GM23248 (cell line): ENCODE measurements at places on chromosomes 2 and 18.

DNA sequence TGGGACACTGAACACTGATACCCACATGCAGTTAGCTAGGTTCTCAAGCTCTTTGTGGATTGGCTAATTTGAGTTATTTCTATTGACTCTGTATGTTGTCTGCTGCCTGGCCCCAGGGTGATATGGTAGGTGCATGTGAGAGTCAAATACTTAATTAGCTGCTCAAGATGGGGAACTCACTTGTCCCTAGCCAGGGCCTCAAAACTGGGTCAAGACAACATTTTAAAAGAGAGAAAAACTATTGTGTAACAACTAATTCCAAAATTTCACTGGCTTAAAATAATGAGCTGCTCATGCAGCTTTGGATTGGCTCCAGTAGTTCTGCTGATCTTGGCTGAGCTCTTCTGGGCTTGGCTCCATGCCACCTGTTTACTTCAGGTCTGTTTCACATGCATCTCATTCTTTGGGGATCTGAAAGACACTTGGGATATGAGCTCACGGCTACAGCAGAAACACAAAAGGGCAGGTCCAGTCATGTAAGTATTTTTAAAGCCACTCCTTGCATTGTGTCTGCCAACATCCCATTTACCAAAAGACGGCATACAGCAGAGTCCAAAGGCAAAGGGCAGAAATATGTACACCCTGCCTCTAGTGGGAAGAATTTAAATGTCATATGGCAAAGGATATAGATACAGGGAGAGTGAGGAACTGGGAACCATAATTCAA, 716.8 kb downstream of the SUCLG1 start:
- peak; percentile 19 for DNase-seq
- no peaks in the 10 kb centered on the region for H3K36me3 ChIP-seq
- no peaks in the 10 kb centered on the region for H3K4me1 ChIP-seq
- H3K4me3 ChIP-seq, result no peak overlapping the region
- no peak overlapping the region for H3K27ac ChIP-seq

DNA sequence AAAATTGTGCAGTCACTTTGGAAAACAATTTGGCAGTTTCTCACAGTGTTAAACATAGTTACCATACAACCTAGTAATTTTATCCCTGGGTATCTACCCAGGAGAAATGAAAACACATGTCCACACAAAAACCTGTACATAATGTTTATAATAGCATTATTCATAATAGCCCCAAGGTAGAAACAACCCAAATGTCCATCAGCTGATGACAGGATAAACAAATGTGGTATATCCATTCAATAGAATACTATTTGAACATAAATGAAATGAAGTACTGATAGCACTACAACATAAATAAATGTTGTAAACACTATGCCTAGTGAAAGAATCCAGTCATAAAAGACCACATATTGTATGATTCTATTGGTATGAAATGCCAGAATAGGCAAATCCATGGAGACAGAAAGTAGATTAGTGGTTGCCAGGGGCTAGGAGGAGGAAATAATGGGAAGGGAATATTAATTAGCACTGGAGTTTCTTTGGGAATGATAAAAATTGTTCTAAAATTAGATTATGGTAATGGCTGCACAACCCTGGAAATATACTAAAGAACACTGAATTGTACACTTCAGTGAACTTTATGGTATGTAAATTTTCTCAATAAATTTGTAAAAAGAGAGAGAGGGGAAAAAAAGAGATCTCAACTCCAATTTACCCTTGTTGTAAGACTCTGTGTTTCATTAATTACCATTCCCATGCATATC, 20.8 kb upstream of the VIT start:
- H3K4me3 ChIP-seq, result no peak overlapping the region
- H3K4me1 ChIP-seq, result peaks cover 25% of the 10 kb centered on the region
- no peaks in the 10 kb centered on the region for H3K27me3 ChIP-seq
- no peak for DNase-seq
- H3K27ac ChIP-seq, result no peak overlapping the region

GRCh38 chr18:54147439-54147838, 77.0 kb downstream of the MBD2 start:
- peaks cover 11% of the 10 kb centered on the region; the same call in 1 of the 2 replicates for H3K36me3 ChIP-seq
- H3K27me3 ChIP-seq, result no peaks in the 10 kb centered on the region

DNA sequence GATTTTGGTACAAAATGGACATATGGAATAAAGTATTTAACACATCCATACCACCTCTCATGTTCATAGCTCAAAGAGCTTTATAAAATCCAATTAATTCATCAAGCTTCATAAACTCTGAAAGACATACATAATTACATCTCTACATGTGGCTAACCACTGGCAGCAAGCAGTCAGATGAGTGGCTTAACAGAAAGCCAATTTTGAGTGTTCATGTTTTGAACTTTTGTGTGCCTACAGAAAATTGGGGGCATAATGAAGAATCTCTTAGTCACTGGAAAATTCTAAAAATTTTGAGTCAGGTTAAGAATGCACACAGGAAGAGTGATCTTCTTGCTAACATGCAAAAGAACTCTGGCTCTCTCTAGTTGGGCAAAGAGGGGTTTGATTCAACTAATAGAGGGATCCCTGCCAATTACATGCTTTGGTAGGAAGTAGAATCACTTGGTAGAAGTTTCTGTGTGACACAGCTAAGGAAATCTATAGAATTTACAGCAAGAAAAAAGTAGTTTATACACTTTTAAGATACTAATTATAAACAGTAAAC, 287.4 kb downstream of the NOL4 start:
- no peak for DNase-seq
- no peak overlapping the region for H3K4me3 ChIP-seq
- no peaks in the 10 kb centered on the region for H3K4me1 ChIP-seq
- no peak overlapping the region for H3K27ac ChIP-seq
- H3K27me3 ChIP-seq, result no peaks in the 10 kb centered on the region

DNA sequence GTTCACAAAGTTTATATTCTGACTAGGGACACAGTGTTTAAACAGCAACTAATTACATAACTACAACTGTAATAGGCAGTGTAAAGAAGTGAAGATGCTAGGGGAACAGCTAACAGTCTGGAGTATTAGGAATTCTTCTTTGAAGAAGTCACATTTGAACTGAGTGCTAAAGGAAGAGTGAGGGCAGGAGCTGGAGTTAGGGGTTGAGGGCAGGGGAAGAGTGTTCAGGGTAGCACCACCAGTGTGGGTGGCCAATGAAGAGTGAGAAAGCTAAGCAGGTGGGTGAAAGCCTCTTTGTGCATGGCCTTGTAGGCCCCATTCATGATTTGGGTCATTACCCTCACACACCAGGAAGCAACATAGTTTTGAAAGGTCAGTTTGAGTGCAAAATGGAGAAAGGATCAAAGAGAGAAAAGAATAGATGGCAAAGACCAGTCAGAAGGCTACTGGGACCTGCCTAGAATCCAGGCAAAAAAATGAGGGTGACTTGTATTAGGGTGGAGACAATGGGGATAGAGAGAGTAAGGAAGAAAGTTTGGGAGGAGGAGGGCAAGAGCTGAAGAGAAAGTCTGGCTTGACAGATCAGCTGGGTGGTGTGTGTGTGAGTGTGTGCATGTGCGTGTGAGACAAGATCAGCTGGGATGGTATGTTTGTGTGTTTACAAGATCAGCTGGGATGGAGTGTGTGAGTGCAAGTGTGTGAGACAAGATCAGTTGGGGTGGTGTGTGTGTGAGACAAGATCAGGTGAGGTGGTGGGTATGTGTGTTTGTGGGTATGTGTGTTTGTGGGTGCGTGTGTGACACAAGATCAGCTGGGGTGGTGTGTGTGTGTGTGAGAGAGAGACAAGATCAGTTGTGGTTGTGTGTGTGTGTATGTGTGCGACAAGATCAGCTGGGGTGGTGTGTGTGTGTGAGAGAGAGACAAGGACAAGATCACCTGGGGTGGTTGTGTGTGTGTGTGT, 43.6 kb upstream of the AGPS start:
- no peaks in the 10 kb centered on the region for H3K27me3 ChIP-seq
- H3K36me3 ChIP-seq, result no peaks in the 10 kb centered on the region
- no peak for DNase-seq
- H3K27ac ChIP-seq, result no peak overlapping the region

DNA sequence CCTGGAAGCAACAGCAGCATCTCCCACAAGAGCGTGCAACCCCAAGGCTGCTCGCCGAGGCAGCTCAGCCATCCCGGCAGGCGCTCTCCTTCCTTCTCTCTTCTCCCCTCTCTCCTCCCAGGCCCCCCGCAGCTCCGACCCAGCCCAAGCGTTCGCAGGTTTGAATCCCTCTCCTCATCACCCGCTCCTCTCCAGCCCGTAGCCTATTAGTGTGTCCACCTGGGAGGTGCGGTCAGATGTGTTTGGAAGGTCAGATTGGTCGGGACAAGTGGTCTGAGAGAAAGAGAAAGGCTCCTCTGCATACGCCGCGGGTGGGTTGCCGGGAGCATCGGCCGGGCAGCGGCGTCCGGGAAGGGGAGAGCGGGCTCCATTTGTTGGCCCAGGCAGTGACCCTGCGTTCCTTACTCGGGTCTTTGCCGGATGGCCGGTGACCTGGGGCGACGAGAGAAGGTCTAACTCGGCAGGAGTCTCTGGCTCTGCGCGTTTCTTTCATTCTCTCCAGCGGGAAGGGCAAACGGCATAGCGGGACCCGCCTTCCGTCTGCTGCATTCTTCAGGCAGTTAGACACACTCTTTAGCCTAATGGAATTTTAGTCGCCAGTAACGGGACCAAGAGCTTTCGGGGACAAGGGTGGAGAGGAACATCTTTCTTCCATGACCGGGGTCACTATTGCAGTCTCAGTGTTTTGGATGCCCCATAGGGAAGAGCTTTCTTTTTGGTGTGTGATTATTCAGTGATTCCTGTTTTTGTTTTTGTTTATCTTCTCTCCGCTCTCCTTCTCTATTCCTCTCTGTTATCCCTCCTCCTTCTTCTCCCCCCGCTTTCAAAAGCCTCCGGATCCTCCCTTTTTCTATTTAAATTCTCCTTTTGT, 1.1 kb upstream of the TMEFF2 start:
- H3K27me3 ChIP-seq, result peaks cover 67% of the 10 kb centered on the region
- no peak overlapping the region for H3K27ac ChIP-seq
- H3K4me3 ChIP-seq, result peak overlapping the region; percentile 68
- peak; percentile 65 for DNase-seq
